ENCODE measurements at places on chromosomes 2 and 18.

GRCh38 chr2:112584891-112585250 lies 462 bp downstream of the CHCHD5 start:
- DNase-seq: no peak

DNA sequence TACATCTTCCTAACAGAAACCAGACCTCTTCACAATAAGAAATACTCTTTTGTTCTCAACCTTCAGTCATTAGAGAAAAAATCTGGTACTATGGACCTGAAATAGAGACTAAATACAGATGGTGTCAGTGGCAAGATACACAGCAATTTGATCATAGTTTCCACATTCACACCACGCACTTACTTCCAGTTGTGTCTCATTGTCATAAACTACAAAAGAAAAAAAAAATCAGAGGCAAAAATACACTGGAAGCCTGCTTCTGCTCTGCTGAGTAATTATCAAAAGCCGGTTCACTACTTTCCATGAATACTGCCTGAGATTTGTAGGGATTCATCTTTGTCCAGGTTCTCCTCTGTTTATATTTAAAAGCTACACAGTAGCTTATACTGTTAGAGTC lies 182.6 kb downstream of the PID1 start:
- no peak for DNase-seq

DNA sequence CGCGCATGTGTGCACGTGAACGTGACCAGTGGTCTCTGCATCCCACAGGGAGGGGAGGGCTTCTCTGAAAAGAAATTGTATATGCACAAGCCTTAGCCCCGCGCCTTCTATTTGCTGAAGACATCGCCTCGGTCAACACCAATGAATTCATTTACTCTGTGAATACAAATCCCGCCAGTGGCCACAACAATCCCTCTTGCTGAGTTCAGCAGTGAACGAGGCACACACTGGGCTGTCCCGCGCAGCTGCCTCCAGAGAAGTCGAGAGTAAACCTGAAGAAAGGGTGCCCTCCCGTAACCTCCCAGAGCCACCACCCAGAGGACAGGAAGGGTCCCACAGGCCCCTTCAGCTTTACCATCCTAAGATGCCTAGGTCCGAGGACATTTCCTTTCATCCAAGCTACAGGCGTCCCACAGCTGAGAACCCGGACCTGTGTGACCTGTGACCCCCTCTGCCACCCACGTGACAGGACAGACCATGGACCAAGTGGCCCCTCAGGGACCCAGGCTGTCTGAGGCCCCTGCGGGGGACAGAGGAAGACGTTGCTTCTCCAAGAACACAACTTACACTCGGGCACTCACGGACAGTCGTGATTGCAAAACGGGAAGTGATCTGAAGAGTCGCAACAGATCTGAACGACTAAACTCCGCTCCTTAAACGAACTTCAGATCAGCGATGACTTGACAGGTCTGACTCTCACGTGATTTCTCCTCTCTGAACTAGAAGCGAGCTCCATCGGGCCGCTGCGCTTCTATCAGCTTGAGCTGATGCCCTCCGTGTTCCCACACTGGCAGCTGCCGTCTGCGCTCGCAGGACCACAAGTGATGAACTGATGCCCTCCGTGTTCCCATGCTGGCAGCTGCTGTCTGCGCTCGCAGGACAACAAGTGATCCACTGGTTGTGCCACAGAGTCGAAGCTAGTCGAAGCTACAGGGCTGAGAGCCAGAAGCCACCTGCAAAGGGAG lies 92.7 kb downstream of the ZNF516 start:
- no peak for DNase-seq

- no peak for DNase-seq
These were observed 15.9 kb downstream of the FN1 start for GRCh38 chr2:215419769-215420470.

GRCh38 chr18:32773382-32773712 lies 524 bp upstream of the KLHL14 start:
- DNase-seq: no peak

GRCh38 chr18:61333271-61333745 lies at the start of gene CDH20:
TSS of gene CDH20 (plus strand) at chr18:61333430.
- no peak for DNase-seq

- no peak for DNase-seq
These were observed 30.6 kb downstream of the SEPTIN10 start for GRCh38 chr2:109582928-109583895.

- DNase-seq: no peak
These were observed 267.6 kb downstream of the KCNE4 start for GRCh38 chr2:223319601-223320000.

DNA sequence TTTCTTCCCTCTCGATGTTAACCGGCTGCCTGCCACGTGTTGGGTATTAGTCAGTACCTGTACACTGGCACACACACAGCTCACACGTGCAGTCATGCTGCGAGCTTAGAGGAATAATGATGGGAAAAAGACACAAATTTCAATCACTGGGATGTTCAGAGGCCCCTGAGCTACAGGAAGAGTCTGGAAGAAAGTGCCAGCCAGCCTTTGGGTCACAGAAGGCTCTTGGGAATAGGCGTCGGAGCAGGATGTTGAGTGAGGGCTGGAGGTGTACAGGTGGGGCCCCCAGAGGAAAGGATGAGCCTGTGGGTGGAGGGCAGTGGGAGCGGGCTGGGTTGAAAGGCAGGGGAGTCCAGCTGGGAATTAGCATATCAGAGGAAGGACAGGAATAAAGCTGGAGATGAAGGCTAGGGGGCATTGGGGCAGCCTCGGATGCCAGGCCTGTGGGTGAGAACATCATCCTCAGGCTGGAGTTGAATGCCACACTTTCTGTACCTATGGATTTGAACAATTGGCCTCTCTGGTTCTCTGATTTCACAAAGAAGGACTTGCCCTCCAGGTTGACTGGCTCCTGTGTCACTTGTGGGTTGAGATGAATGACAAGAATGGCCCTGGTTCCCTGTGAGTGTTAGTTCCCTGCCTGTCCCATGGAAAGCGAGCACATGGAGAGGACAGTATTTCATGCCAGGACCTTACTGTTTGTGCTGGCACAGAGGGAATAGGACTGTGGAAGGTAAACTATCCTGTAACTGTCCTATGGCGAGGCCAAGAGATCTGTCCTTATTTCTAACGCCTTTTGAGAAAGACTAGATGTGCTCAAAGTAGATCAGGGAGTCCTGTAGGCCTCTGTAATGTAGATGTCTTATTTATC lies 40.6 kb downstream of the GREB1 start:
- no peak for DNase-seq

- no peak for DNase-seq
These were observed 123.0 kb upstream of the SERPINE2 start for GRCh38 chr2:224162122-224162521.

- DNase-seq: no peak
These were observed 278.9 kb downstream of the PRKCE start for GRCh38 chr2:45930396-45930792.

GRCh38 chr2:211981451-211981850 lies 557.2 kb downstream of the ERBB4 start:
- DNase-seq: no peak

DNA sequence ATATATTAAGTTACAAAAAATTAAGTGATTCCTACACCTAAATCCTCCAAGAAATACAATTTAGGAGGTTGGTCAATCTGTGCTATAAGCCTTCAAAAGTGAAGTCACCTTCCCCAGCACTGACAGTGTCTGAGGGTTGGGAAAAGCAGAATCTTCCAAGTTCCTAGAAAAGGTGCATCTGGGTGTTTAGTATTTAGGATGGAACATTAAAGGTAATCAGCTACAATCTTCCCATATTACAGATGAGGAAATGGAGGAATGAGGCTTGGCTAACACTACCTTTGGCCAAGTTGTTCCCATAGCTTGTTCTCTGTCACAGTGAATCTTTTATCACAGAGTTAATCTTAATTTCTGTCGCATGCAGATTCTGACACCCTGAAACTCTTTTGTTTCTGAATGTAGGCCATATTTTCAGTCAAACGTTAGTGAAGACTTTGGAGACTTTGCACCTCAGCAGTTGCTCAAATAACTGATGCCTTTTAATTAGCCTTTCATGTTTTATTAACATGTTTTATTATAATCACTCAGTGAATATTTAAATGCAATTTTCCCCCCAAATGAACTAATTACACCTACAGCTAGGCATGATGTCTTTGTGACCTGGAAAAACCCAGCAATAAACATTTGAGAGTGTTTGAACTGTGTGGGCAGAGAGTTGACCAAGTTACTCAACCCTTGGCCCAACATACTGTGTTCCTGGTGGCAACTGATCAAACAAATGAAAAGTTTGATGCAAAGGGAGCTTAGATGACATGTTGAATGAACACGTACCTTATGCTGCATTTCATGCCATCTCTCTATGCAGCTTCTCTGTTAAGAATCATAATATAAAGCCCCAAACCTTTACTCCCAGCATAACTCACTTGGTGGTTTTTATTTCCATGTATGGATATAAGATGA lies 17.6 kb downstream of the FN1 start:
- DNase-seq: no peak

- no peak for DNase-seq
These were observed 3.9 kb downstream of the LRRTM4 start for GRCh38 chr2:77518311-77518710.

DNA sequence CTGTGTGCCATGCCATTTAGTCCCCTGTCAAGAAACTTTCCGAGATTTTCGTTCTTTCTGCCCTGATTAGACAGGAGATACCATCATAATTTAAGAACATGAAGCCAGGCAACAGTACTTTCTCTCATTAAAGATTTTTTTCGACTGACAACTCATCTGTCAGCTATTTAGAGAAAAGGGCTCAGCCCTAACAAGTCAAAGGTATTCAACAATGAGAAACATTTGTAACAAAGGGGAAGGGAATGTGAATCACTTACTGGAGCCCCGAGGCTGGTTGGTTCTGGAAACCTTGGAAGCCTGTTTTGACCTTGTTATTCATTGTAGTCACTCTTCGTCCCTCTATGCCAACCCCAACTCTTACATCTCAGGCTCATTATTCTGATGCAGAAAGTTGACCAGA lies 199.4 kb downstream of the SPP2 start:
- DNase-seq: no peak

GRCh38 chr2:190216829-190217228 lies 102.8 kb downstream of the HIBCH start:
- DNase-seq: no peak

DNA sequence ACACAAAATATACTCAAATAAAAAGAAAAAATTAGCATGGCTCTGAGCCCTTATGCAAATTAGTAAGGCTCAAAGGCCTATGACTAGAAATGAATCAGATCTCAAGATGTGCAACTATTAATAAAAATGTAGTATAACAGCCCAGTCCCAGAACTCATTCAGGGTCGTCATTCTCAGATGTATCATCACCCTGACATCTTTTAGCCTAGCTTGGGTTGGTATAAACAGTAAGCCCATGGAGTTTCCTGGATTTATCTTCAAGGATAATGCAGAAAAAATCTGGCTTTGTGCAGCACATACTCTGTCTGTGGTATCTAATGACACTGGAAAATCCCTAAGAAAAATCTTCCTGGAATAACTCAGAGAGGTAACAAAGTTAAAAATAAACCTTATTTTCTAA lies 239.3 kb downstream of the ZNF385B start:
- DNase-seq: no peak

DNA sequence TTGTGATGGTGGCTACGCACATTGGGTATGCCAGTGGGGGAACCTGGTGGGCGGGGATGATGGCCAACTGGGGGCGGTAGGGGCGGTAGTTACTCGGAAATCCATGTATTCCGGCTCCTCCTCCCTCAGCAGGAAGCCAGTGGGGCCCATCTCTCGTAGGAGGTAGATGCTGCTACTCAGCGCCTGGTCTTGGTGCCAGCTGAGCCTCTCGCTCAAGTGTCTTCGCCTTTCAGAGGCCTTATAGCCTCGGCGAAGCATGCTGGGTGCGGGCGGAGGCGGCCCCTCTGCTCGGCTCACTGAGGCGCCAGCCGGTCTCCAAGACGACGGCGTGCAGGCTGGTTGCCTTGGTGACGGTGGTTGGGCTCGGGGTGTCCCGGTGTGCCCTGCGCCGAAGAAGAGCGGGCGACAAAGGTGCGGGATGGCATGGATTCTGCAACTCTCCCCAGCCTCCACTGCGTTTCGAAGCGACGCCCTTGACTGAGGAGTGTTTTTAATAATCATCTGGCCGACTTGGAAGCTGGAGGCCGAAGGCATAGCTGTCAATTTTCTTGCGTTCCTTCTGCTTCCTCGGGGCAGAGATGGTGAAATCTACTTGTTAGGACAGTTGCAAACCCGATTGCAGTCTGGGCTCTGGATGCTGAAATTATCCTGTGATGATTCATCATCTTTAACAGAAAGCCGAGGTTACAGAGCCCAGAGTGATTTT lies at the start of gene ZSWIM2:
ZSWIM2 (minus strand) TSS at position 298 of the 706 bp plus-strand sequence; CDS start at position 258, 40 bp downstream.
- DNase-seq: peak; percentile 16

GRCh38 chr2:74893332-74893731 lies 59.4 kb downstream of the HK2 start:
- no peak for DNase-seq

DNA sequence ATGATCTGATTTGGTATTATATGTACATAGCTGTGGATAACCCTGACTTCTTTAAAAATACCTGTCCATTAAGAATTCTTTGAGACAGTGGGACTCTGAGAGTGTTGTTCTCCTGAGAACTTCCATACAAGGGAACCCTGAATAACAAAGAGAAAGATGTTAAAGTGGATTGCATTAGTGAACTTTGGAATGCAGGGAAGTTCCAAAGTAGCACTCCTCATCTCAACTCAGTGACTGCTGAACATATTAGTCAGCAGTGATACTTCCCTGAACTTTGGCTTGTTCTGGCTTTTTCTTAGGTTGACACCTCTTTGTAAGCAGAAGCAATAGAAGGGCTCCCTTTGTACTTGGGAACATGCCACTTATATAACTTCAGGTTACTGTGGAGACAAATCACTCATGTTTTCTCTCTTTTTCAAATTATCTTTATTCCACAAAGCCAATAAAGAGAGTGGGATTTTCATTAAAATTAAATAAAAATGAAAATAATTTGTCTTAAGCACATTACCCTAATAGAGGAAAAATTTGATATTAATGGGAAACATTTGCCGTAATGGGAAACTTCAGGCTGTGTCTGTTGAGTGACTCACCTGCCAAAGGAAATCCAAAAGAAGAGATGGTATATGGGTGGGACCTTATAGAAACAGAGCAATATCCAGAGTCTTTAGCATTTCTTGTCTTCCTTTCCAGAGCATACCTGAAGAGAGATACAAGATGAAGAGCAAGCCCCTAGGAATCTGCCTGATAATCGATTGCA lies 33.3 kb downstream of the CFLAR start:
- DNase-seq: no peak
